Activated T-helper 2 cell treated with anti-CD3 and anti-CD28 coated beads, Interferon-gamma antibody, Interleukin-2, Interleukin-4, amounts not matched to agents 10 μg/mL and 5 μg/mL and 100 μg/mL, durations not matched to agents 14 hours and 24 hours and 36 hours (primary cell): ENCODE measurements at places on chromosomes 1 and 21.

DNA sequence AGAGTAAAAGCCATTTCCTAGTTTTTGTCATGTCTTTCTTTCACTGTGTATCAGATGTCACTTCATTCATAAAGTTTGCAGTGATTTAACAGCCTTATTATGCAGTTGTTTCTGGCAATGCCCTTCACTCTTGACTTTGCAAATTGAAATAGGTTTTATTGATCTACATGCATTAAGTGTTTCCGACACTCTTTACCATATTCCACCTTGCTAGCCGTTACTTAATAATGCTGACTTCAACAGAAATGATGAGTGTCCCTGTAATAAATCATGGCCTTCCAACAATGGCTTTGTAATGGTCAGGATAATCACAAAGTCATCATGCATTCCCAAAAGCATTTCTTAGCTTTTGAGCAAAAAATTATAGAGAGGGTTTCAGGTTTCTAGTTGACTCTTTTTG, 236.8 kb upstream of the FMN2 start:
- no peak overlapping the region for H3K27ac ChIP-seq
- no peak for DNase-seq
- no peaks in the 10 kb centered on the region for H3K4me1 ChIP-seq
- no peak overlapping the region for H3K4me3 ChIP-seq

- no peak overlapping the region for H3K4me3 ChIP-seq
- no peaks in the 10 kb centered on the region for H3K4me1 ChIP-seq
- DNase-seq, result no peak
- no peaks in the 10 kb centered on the region for H3K27me3 ChIP-seq
- H3K36me3 ChIP-seq, result no peaks in the 10 kb centered on the region
Measured at GRCh38 chr1:96414598-96414997, 307.0 kb upstream of the PTBP2 start.

GRCh38 chr1:35454176-35454575, 103.0 kb downstream of the KIAA0319L start:
- DNase-seq, result no peak
- H3K36me3 ChIP-seq, result peaks cover 46% of the 10 kb centered on the region
- H3K27me3 ChIP-seq, result no peaks in the 10 kb centered on the region
- no peak overlapping the region for H3K27ac ChIP-seq
- peaks cover 14% of the 10 kb centered on the region for H3K4me1 ChIP-seq
- H3K4me3 ChIP-seq, result no peak overlapping the region

GRCh38 chr21:29739176-29739575, 200.6 kb downstream of the GRIK1 start:
- H3K27me3 ChIP-seq, result no peaks in the 10 kb centered on the region
- no peak overlapping the region for H3K4me3 ChIP-seq
- no peak for DNase-seq
- no peaks in the 10 kb centered on the region for H3K36me3 ChIP-seq

- no peak for DNase-seq
- no peak overlapping the region for H3K4me3 ChIP-seq
- no peak overlapping the region for H3K27ac ChIP-seq
Measured at GRCh38 chr21:40641042-40641441, 205.9 kb downstream of the DSCAM start.

DNA sequence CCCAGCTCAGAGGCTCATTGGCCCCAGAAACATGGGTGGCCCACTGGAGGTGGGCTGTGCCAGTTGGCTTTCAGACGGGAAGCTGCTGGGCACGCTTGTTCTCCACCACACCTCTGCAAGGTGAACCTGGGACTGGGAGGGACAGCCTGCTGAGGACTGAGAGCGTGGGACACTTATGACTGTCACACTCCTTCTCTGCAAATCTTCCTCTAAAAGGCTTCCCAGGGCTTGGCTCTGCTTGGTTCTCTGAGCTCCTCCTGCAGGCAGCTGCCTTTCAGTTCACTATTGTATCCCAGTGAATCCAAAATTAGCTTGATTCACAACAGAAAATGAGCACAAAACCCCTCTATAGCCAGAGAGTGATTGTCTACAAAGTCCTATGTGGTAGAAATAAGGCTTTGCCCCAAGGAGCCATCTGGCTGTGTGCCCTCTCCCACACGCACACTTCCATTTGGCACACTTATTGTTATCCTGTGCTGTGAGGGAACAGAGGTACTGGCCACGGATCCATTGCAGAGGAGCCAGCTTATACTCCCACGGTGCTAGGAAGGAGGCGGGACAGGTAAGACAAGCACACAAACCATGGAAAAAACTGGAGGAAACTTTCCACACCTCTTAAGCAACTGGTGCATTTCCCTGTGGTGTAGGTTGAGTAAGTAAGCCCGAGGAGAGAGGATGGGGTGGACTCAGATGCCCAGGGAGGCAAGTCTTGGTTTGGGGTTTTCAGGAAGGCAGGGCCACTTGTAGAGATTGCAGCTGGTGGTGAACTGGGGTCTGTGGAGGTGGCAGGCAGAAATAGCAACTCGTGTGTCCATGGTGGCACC, 18.9 kb upstream of the BTG2 start:
- DNase-seq, result no peak
- H3K4me1 ChIP-seq, result peaks cover 61% of the 10 kb centered on the region
- peak overlapping the region; percentile 76 for H3K4me3 ChIP-seq
- no peaks in the 10 kb centered on the region for H3K36me3 ChIP-seq

- H3K4me3 ChIP-seq, result no peak overlapping the region
- no peaks in the 10 kb centered on the region for H3K4me1 ChIP-seq
- no peaks in the 10 kb centered on the region for H3K27me3 ChIP-seq
- no peak for DNase-seq
- H3K27ac ChIP-seq, result no peak overlapping the region
- H3K36me3 ChIP-seq, result no peaks in the 10 kb centered on the region
Measured at GRCh38 chr1:2981981-2982614, 39.2 kb upstream of the ACTRT2 start.

GRCh38 chr1:201023920-201024624, 558 bp upstream of the KIF21B start:
- peaks cover 14% of the 10 kb centered on the region for H3K36me3 ChIP-seq
- no peak for DNase-seq
- peaks cover 66% of the 10 kb centered on the region for H3K4me1 ChIP-seq

GRCh38 chr1:228652116-228652515, 83.2 kb upstream of the RHOU start:
- no peak for DNase-seq
- H3K4me3 ChIP-seq, result no peak overlapping the region
- H3K27ac ChIP-seq, result no peak overlapping the region
- H3K27me3 ChIP-seq, result peaks cover 59% of the 10 kb centered on the region

DNA sequence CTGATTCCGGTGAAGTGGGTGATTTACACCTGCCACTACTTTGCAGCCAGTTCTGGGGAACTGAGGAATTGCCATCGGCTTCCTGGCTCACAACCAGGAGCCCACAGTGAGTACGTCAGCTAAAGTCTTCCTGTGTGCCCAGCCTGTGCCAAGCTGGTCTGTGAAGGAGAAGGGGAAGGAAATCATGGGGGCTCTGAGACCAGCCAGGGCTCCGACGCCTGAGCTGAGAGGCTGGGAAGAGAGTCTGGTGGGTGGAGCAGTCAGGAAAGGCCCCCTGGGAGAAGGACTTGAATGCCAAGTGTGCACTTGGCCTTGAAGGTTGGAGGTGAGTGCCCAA, 1.2 kb downstream of the LURAP1 start:
- no peak overlapping the region for H3K4me3 ChIP-seq
- H3K27me3 ChIP-seq, result no peaks in the 10 kb centered on the region
- H3K36me3 ChIP-seq, result no peaks in the 10 kb centered on the region
- H3K4me1 ChIP-seq, result peaks cover 8% of the 10 kb centered on the region
- DNase-seq, result no peak

DNA sequence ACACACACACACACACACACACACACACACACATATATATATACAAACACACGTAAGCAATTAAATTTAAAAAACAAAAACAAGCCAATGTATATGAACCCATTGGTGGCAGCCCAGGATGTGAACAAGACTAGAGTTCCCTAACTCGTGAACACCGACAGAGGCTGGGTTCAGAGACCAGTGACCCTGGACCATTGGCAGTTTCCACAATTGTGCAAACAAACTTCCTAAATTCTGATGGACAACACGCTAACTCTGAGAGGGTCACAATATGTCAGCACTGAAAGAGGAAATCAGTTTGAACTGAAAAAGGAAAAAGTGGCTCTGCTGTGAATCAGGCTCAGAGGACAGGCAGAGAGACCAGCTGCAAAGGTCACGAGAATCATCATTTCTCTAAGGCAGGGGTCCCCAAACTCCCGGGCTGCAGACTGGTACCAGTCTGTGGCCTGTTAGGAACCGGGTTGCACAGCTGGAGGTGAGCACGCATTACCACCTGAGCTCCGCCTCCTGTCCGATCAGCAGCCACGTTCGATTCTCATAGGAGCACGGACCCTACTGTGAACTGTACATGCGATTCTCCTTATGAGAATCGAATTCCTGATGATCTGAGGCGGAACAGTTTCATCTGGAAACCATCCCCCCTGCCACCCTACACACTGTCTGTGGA, 50.5 kb upstream of the ERO1B start:
- H3K36me3 ChIP-seq, result no peaks in the 10 kb centered on the region
- H3K27ac ChIP-seq, result no peak overlapping the region
- no peak for DNase-seq
- no peak overlapping the region for H3K4me3 ChIP-seq
